ENCODE measurements at places on chromosomes 12 and 14.

GRCh38 chr12:50353869-50354593, 42.4 kb downstream of the FAM186A start:
- DNase-seq = no peak

DNA sequence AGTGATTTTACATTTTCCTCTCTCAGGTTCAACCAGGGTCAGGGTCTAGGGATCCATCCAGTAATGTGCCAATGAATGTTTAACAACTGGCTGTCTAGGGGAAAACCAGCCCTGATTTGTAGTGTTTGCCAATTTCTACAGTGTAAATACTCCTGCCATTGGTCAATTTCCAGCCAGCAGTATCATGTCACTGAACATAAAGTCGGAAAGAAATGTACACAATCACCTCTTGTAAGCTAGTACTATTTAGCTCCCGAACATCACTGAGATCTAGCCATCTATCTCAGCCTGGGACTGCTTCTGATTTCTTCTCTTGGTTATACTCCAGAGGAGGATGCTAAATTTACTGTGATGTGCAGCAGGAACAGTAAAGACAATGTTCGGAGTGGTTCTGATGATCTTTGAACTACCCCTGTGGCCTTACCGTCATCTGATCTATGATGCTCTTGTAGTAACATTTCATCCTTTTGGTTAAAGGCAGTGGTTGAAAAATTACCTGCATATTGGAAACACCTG, 36.7 kb upstream of the EGLN3 start:
- DNase-seq = no peak

- no peak for DNase-seq
Observed at GRCh38 chr14:23465261-23465660, 4.2 kb upstream of the NGDN start.

GRCh38 chr12:61542551-61542950, 717.7 kb upstream of the USP15 start:
- no peak for DNase-seq

DNA sequence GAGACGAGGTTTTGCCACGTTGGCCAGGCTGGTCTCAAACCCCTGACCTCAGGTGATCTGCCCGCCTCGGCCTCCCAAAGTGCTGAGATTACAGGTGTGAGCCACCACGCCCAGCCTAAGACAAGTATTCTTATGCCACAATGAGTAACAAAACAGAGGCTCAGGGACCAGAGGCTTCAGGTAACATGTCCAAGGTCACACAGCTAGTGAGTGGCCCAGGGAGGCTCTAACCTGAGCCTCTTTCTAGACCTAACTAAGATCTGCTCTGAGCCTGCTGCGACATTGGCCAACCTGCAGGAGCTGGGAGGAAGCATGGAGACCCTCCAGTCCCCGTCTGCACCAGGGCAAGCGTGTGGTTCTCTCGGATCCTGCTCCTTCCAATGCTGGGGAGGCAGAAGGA, 77.9 kb downstream of the FOXN3 start:
- no peak for DNase-seq

- DNase-seq = no peak
Observed at GRCh38 chr14:29741909-29742401, 185.7 kb downstream of the PRKD1 start.

GRCh38 chr14:52907949-52908348, 42.9 kb downstream of the FERMT2 start:
- DNase-seq = no peak

GRCh38 chr12:88946372-88946997, 366.2 kb upstream of the KITLG start:
- DNase-seq = no peak

DNA sequence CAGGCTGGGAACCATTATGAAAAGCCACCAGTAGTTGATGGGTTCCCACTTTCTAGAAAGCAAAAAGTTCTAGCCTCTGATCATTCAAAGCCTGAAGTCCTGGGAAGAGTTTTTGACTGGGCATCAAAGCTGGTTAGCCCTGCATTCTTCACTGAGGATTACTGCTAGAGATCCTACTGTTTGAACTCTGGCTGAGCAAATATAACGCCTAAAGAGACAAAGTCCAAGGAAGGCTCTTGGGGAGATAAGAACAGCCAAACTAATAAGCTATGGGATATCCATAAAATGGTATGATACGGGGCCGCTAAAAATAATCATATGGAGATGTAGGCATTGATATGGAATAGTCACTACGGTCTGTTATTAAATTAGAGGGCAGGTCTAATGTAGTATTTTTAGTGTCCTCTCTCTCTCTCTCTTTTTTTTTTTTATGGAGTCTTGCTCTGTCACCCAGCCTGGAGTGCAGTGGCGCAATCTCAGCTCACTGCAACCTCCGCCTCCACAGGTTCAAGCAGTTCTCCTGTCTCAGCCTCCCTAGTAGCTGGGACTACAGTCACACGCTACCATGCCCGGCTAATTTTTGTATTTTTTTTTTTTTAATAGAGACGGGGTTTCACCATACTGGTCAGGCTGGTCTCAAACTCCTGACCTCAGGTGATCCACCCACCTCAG, 35.5 kb downstream of the PLXNC1 start:
- DNase-seq = no peak

DNA sequence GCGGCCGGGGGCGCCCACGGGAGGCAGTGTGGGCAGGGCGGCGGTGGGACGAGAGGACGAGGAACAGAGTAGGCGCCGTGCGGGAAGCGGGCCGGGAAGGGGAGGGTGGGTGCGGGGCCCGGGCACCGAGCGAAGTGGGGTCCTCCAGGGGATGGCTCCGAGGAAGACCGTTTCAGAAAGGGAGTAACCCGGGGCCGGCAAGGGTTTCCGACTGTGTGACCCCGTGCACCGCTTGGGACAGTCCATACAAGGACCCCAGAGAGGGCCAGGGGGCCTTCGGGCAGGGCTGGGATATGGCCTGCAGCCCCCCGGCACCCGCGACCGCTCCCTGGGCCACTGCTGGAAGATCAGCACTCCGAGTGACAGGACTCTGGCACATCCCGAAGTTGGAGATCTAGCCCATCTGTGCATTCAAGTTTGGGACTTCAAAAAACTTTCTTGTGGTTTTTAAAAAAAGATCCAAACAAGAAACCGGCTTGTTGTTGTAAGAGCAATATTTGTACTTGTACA, 448 bp downstream of the TSPAN9 start:
- DNase-seq = no peak

DNA sequence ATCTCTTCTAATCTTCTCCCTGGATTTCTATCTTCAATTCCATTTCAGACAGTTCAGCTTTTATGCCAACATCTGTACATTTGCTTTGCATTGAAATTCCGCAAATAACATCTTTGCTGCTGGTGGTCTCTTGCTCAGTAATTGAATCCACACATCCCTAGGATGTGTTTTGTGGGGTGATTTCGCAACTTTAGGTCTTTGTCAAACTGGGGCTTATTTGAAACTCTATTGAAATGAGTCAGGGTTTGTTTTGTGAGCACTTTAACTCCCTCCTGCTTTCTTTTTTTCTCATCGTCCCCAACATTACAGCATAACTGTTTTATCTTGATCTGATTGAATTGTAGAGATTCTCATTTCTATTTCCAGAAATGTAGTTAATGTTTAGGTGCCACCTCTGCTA, 404.3 kb downstream of the NPAS3 start:
- no peak for DNase-seq

- DNase-seq = no peak
Observed at GRCh38 chr12:115296613-115297198, 612.7 kb upstream of the TBX3 start.

GRCh38 chr12:93115198-93115601, 186.1 kb upstream of the EEA1 start:
- DNase-seq = no peak

- DNase-seq = no peak
Observed at GRCh38 chr14:55103005-55103640, 25.9 kb upstream of the LGALS3 start.

DNA sequence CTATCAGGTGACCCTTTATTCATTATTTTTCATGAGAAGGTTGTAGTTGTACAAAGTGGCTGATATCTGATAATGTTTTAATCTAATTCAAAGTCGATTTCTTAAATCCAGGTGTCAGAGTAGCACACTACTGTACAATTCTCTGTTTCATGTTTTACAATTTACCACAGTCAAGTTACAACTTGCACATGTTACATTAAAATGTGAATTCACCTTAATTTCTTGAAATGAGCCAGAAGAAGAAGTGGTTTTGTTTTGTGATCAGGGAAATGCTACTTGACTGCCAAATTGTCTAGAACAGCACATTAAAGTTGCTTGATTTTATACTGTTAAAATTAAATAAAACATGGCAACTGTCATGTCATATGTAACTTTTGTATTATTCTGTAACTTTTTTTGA, 23.2 kb downstream of the LRRK2 start:
- no peak for DNase-seq

DNA sequence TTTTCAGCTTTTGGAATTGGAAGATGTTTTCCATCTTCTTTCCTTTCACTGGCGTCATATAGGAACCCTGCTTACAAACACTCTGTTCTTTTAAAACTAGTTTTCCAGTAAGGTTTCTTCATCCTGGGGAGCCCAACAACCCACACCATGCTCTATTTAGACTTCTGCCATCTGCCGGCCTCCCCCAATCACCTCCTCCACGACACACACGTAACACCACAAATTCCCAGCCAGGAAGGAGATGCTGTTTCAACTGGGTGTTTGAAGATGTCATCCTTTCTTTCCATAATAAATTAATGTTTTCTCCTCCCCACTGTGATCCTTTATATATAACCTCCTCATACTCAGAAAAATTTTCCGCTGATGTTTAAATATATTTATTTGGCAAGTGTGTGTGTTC, 231.4 kb upstream of the DDHD1 start:
- DNase-seq = no peak

DNA sequence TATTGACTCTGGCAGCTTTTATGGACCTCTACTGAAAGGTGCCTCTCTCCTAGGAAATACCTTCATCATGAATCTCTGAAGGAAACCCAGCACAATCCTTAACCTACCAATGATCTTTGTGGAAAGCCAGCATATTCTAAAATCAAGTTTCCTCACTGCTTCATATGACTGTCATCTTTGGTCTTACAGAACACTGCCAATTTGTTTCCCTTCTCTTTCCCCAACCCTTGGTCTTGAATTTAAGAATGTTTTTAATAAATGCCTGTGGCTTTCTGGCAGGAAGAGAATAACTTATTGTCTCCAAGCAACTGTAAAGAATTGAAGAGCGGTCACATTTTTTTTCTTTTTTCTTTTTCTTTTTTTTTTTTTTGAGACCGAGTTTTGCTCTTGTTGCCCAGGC, 427.6 kb downstream of the IPO8 start:
- DNase-seq = no peak

DNA sequence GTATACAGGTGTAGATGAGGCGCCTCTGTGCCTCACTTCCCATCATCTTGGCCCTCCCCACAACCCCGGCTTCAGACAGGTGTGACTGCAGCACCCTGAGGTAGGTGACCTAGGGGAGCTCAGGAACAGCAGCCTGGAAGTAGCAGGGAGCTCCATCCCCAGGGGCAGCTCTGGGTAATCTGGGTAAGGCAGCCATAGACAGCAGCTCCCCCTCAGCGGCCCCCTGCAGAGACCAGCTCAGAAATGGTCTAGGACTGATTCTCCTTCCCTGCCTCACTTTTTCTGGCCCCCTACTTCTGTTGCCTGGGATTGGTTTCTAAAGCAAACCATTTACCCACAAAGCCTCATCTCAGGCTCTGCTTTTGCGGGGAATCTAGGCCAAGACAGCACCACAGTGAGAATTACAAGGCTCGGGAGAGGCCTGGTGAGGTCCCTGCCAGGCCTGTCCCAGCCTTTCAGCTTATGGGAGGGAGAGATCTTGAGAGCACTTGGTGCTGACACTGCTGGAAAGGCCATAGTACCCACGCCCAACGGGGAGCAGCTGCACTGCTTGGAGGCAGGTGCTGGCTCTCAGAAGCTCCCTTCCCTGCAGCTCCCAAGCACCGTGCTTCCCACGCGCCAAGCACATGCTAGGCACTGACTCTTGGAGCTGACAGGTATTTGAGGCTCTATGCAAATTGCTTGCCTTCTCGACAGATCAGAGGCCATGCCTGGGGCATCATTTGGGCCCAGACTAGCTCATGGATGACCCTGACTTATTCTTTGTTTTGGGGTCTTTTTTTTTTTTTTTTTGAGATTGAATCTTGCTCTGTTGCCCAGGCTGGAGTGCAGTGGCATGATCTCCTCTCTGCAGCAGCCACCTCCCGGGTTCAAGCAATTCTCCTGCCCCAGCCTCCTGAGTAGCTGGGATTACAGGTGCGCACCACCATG, 45.1 kb upstream of the TRAF3 start:
- no peak for DNase-seq

DNA sequence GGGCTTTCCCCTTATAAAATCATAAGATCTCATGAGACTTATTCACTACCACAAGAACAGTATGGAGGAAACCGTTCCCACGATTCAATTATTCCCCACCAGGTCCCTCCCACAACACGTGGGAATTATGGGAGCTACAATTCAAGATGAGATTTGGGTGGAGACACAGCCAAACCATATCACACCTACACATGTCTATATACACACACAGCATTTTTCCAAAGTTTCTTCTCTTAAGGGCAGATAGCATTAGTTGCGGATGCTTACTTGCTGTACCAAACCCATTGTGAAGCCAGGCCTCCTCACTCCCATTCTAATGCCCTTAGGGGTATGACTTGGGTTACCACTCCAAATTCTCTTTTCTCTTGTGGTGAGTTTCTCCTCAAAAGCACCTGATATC, 104.1 kb upstream of the RAP1B start:
- DNase-seq = no peak

GRCh38 chr12:124625867-124626675, 58.7 kb upstream of the NCOR2 start:
- DNase-seq = no peak

DNA sequence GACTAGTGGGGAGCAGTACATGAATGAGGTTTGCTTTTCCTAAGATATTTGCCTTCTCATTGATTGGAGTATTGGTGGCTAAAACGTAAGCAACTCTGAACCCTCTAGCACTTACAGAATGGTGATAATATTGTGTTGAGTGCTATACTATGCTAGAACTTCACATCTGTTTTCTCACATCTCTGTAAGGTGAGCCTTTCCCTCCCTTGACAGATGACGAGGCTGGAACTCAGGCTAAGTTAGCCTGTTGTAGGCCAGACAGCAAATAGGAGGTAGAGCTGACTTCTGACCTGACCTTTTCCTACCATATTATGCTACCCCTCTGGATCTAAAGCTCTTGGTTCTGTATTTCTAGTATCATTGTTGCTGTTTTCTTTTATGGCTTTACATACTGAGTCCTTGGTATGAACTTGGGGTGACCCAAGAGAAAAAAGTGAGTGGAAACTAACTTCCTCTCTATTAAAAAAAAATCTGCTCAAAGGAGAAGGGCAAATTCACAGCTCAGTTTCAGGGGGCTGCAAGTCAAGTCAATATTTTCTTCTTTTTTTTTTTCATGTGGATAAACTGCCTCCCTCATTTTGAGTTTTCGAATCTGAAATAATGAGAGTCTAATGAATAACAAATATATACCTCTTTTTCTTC, 85.9 kb downstream of the CRADD start:
- no peak for DNase-seq

DNA sequence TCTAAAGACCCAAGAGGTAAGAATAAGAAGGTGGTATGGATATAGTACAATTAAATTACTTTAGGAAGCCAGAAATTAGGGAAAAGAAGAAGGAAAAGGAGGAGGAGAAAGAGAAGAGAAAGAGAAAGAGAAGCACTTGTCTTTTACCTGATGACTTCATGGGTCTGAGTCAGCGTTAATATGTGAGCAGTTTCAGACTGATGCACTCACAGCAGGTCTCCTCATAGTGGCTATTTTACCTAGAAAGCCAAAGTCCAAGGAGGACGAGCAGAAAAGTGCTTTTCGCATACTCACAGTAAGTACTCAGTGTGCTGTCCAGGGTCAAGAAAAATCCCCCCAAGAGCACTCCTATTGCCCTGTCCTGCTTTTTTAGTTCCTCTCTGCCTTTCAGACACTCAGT, 222.1 kb downstream of the C12orf42 start:
- no peak for DNase-seq

- no peak for DNase-seq
Observed at GRCh38 chr14:50530358-50530757, 2.0 kb downstream of the MAP4K5 start.

Data from activated naive CD8-positive, alpha-beta T cell treated with anti-CD3 and anti-CD28 coated beads, Interleukin-2, amount 50 U/mL, for 16 hours (primary cell).